Kidney epithelial cell (primary cell): ENCODE measurements at places on chromosomes 13 and 19. TPM values are rescaled to one million over a fixed set of nuclear protein-coding genes. Genes with fewer than 3 reads are reported as not detected.

DNA sequence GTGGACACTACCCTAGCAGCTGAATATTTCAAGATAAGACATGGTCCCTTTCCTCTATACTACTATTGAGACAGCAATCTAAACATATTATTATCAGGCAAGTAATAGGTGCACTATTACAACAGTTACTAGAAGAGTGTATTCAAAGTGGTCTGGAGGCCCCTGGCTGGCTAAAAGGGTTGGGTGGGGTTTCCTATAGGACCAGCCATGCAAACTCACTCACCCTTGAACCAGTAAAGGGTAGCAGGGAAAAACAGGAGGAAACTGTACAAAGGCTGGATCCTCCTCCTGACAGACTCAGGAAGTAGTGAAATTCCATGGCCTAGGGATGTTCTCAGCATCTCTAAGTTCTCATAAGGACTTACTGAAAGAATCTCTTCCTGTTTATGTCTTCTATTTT lies 7.7 kb downstream of the SMAD9 start:
- DNase-seq: no peak

DNA sequence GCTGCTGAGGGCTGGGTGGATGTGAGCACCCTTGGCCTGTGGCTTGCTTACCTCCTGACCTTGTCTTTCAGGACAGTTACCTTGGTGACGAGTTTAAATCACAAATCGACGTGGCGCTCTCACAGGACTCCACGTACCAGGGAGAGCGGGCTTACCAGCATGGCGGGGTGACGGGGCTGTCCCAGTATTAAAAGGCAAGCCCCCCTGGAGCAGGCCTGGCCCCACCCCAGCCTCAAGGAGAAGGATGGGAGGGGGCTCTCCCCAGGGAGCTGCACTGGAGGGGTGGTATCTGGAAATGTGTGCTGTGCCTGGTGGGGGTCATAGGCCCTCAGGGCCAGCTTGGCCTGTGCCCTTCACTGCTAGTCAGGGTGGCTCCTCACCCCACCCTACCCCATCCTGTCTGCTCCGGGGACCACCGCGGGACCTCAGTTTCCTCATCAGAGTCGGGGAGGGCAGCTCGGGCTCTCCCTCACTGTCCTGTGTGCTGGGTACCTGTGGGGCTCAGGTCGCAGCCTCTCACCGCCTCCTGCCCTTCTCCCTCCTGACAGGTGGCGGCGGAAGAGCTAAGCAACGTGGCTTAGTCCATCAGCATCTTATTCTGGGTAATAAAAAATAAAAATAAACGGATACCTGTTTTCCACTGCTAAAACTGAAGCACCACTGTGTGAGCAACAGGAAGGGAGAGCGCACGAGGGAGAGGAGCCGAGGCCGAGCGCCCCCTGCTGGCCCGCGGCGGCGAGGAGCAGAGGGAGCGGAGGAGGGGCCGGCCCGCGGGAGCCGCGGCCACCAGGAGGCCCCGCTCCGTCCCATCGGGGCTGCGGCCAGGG lies 29.8 kb downstream of the CERS1 start:
- no peak for DNase-seq

DNA sequence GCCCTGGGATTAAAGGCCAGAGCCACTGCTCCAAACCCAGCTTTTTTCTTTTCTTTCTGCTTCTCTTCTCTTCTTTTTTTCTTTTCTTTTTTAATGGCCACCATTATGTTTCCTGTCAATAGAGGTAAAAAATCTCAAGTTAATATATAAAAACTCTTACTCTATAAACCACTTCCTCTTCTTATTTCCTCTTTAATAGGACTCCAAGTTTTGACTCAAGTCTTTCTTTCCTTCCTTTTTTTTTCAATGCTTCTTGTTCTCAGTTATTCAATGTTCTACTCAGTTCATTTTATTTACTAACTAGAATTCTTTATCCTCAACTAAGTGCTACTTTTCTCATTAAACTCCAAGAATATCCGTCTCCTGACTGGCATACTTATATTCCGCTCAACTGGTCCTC lies 27.1 kb upstream of the MYCBP2 start:
- DNase-seq: no peak

GRCh38 chr19:41815301-41815700 lies 18.9 kb downstream of the CEACAM3 start:
- DNase-seq: no peak

- DNase-seq: no peak
Measured at GRCh38 chr19:31834070-31834469, 484.8 kb upstream of the TSHZ3 start.

GRCh38 chr13:109144693-109145437 lies 515.5 kb downstream of the MYO16 start:
- no peak for DNase-seq

The HNRNPUL1 gene
- 132 and 142 TPM in 2 replicates for total RNA-seq

The NPAS1 gene
- total RNA-seq: 1.6 TPM in 1 of 2 replicates, not detected in the other
